ENCODE measurements at places on chromosomes 5 and 9. TPM values are rescaled to one million over a fixed set of nuclear protein-coding genes. Genes with fewer than 3 reads are reported as not detected.

DNA sequence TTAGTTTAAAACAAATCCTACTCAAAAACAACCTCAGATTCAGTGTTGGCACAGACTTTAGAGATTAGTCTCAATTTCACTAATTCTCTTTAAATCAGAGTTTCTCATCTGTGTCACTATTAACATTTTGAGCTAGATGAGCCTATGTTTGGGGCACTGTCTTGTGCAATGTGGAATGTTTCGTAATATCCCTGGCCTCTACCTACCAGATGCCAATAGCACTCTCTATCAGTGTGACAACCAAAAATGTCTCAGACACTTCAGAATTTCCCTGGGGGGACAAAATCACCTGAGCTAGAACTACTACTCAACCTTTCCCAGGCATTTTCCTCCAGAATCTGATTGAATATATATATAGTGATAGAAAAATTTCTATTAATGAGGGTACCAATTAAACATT is 465.2 kb upstream of the RGMB start:
- peaks cover 61% of the 10 kb centered on the region for H3K4me1 ChIP-seq
- H3K27me3 ChIP-seq: no peaks in the 10 kb centered on the region
- H3K27ac ChIP-seq: peak overlapping the region; percentile 98

DNA sequence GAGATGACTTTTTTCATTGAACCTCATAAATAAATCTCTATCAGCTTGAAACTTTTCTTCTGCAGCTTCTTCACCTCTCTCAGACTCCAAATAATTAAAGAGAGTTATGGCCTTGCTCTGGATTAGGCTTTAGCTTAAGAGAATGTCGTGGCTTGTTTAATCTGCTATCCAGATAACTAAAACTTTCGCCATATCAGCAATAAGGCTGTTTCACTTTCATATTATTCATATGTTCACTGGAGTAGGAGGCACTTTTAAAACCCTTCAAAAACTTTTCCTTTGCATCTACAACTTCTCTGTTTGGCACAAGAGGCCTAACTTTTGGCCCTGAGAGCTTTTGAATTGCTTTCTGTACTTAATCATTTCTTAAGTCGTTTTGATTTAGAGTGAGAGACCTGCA is 386.9 kb upstream of the FAM174A start:
- no peak overlapping the region for H3K27ac ChIP-seq
- no peaks in the 10 kb centered on the region for H3K27me3 ChIP-seq
- H3K4me3 ChIP-seq: no peak overlapping the region

KCTD16 gene
- under 0.01 TPM for total RNA-seq

- no peak overlapping the region for H3K27ac ChIP-seq
- no peaks in the 10 kb centered on the region for H3K36me3 ChIP-seq
- DNase-seq: no peak
- no peak overlapping the region for H3K4me3 ChIP-seq
Measured at GRCh38 chr5:60993425-60993824, 48.4 kb downstream of the NDUFAF2 start.

COX7C gene
- 324 TPM for total RNA-seq

NR3C1 gene
- total RNA-seq: 76.3 TPM

SLC1A1 gene
- total RNA-seq: 3.9 TPM

DNA sequence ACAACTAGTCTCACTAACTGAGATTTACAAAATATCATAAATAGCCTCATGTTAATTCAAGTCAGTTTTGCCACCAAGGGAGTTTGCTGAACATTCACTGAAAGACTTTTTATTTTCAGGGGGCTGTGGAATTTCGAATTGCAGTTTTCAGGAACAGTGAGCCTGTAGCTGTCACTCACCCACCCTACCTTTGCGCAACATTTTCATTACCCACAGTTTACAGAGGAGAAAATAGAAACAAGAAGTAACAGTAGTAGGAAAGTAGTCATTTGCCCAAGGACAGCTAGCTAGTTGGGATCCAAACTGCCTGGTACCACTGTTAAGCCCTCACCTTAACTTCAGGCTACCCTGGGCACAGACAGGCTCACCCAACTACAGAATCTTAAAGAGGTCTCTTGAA is 154.1 kb downstream of the ADAMTS12 start:
- H3K27ac ChIP-seq: no peak overlapping the region
- peaks cover 26% of the 10 kb centered on the region for H3K4me1 ChIP-seq
- no peak overlapping the region for H3K4me3 ChIP-seq
- no peaks in the 10 kb centered on the region for H3K27me3 ChIP-seq
- DNase-seq: no peak

GRCh38 chr9:121059998-121060636 is 10.0 kb upstream of the C5 start:
- H3K36me3 ChIP-seq: no peaks in the 10 kb centered on the region
- no peak overlapping the region for H3K4me3 ChIP-seq
- no peak overlapping the region for H3K27ac ChIP-seq
- H3K4me1 ChIP-seq: no peaks in the 10 kb centered on the region
- H3K27me3 ChIP-seq: no peaks in the 10 kb centered on the region
- DNase-seq: peak; percentile 23

SLC6A3 gene
- total RNA-seq: not detected

ADRB2 gene
- 13.8 TPM for total RNA-seq

DNA sequence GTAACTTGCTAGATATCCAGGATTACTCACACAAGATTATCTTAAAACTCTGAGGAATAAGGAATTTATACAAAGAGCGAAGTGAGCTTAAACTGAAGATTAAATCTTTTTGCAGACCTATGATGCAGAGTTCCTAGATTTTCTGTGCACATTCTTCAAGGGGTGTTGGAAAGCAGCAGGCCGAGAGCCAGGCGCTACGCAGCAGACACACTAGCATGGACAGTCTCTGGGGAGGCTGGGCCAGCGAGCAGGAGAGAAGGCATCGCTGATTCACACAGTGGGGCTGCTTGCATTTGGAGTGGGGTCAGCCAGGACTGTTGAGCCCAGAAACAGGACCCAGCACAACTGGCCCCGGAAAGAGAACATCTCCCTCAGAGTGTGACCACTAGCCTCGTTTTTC is 136.3 kb downstream of the ADAMTS16 start:
- no peak overlapping the region for H3K27ac ChIP-seq
- no peak for DNase-seq
- H3K4me1 ChIP-seq: peaks cover 21% of the 10 kb centered on the region
- no peaks in the 10 kb centered on the region for H3K27me3 ChIP-seq
- H3K36me3 ChIP-seq: peaks cover 2% of the 10 kb centered on the region

MTX3 gene
- total RNA-seq: 16.3 TPM

GRCh38 chr5:98031496-98031895 is 742.0 kb upstream of the RGMB start:
- no peaks in the 10 kb centered on the region for H3K27me3 ChIP-seq
- no peak for DNase-seq
- no peaks in the 10 kb centered on the region for H3K4me1 ChIP-seq

SHISAL2B gene
- not detected for total RNA-seq

- no peaks in the 10 kb centered on the region for H3K36me3 ChIP-seq
- no peak for DNase-seq
- H3K4me1 ChIP-seq: no peaks in the 10 kb centered on the region
- no peak overlapping the region for H3K4me3 ChIP-seq
- no peak overlapping the region for H3K27ac ChIP-seq
- no peaks in the 10 kb centered on the region for H3K27me3 ChIP-seq
Measured at GRCh38 chr9:26870292-26870691, 22.3 kb downstream of the CAAP1 start.

DNA sequence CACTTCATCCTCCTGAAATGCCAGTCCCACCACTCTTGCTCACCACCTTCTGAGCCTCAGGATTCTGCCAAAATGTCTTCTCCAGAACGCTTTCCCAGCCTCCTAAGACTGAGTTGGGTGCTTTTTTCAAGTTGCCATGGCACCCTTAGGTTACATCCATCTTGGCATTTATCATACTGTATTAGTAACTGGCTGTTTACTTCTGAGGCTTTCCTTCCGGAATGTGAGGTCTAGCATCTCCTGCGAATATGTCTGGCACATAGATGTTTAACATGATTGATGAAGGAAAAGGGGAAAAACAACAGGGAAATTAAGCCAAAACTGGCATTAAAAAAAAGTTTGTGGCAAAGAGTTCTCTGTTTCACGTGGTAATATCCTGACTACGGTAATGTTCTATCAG is 24.9 kb downstream of the RNF130 start:
- no peak overlapping the region for H3K27ac ChIP-seq
- no peaks in the 10 kb centered on the region for H3K4me1 ChIP-seq
- H3K4me3 ChIP-seq: no peak overlapping the region

PCDHB15 gene
- 1.0 TPM for total RNA-seq

REEP2 gene
- total RNA-seq: 0.21 TPM

SCGB3A1 gene
- total RNA-seq: not detected

DNA sequence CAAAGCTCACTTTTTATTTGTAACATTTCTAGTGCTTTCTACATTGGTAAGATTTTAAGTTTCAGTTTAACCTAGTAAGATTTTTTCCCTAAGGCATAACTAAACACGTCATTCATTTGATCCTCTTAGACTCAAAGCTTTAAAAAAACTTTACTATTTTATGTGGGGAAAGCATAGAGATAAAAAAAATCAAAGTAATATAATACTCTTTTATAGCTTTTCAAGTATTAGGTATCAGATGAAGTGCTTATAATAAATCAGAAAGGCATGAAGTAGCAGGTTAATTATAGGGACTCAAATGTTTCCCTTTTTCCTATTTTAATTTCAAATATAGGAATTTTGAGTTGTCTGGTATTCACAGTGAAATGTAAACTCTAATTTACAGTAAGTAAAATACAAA is 68.0 kb upstream of the POU5F2 start:
- H3K4me3 ChIP-seq: no peak overlapping the region
- no peaks in the 10 kb centered on the region for H3K36me3 ChIP-seq
- H3K27ac ChIP-seq: no peak overlapping the region
- H3K27me3 ChIP-seq: no peaks in the 10 kb centered on the region
- H3K4me1 ChIP-seq: no peaks in the 10 kb centered on the region

TMEM161B gene
- total RNA-seq: 15.2 TPM

DNA sequence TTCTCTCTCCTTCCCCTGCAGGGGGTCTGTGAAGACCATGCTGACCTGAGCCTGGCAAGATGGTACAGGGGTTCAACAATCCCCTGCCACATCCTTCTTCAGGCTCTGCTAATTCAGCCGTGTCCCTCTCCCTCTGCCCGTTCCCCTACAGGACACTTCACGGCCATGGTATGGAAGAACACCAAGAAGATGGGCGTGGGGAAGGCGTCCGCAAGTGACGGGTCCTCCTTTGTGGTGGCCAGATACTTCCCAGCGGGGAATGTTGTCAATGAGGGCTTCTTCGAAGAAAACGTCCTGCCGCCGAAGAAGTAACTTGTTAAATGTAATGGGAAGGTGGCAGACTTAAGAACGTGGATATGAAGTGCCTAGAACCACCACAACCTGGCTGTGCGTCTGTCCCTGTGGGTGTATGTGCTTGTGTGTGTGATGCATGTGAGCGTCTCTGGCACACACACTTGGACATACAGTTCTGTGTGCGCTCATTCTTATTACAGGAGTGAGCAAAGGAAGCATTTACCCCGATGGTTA is 6.9 kb upstream of the CCIN start:
- peaks cover 17% of the 10 kb centered on the region for H3K4me1 ChIP-seq
- no peaks in the 10 kb centered on the region for H3K36me3 ChIP-seq
- H3K27me3 ChIP-seq: no peaks in the 10 kb centered on the region
- no peak overlapping the region for H3K27ac ChIP-seq
- DNase-seq: no peak

TNFSF15 gene
- not detected for total RNA-seq

DNA sequence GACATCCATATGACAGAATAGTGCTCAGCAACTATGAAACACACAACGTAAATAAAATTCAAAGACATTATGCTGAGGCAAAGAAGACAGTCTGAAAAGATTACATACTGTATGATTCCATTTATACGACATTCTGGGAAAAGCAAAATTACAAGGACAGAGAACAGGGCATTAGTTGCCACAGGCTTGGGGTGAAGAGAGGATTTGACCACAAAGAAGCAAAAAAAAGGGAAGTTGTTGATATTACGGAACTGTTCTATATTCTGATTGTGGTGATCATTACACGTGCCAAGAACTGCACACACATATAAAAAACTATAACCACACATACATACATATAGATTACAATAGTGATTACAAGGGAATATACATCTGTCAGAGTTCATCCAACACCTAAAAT is 24.1 kb downstream of the CDK5RAP2 start:
- H3K27me3 ChIP-seq: no peaks in the 10 kb centered on the region
- peaks cover 17% of the 10 kb centered on the region for H3K36me3 ChIP-seq
- no peak overlapping the region for H3K27ac ChIP-seq
- H3K4me1 ChIP-seq: no peaks in the 10 kb centered on the region
- no peak overlapping the region for H3K4me3 ChIP-seq

- peaks cover 6% of the 10 kb centered on the region for H3K4me1 ChIP-seq
- no peak overlapping the region for H3K4me3 ChIP-seq
- no peaks in the 10 kb centered on the region for H3K27me3 ChIP-seq
- DNase-seq: no peak
- H3K27ac ChIP-seq: no peak overlapping the region
Measured at GRCh38 chr5:139451878-139452660, 10.5 kb downstream of the ECSCR start.

ORM2 gene
- total RNA-seq: not detected

SPINK4 gene
- not detected for total RNA-seq

DNA sequence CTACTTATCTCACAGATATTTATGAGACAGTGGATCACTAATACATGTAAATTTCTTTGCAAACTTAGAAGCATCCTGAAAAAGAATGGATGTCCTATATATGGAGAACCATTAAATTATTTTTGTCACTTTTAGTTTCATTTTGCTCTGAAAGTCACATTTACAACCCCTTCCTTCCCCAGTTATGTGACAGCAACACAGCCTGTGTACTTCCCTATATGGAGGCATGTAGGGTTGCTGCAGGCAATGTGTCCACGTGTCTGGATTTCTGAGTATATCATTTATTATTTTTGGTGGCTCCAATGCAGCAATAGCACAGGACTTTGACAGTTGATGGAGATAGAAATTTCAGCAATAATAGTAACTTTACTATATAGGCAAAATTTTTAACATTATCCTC is 156.4 kb downstream of the ST8SIA4 start:
- H3K27ac ChIP-seq: no peak overlapping the region
- no peaks in the 10 kb centered on the region for H3K4me1 ChIP-seq
- no peak overlapping the region for H3K4me3 ChIP-seq
- H3K36me3 ChIP-seq: no peaks in the 10 kb centered on the region
- DNase-seq: no peak

FOXD4 gene
- total RNA-seq: 0.24 TPM

FAM163B gene
- not detected for total RNA-seq

- no peak overlapping the region for H3K4me3 ChIP-seq
- no peaks in the 10 kb centered on the region for H3K4me1 ChIP-seq
- no peaks in the 10 kb centered on the region for H3K36me3 ChIP-seq
- no peak for DNase-seq
- H3K27me3 ChIP-seq: no peaks in the 10 kb centered on the region
Measured at GRCh38 chr9:99722877-99723276, 98.8 kb upstream of the NR4A3 start.

FAM169A gene
- 16.5 TPM for total RNA-seq

PCDHA4 gene
- total RNA-seq: not detected

- DNase-seq: no peak
- H3K27me3 ChIP-seq: no peaks in the 10 kb centered on the region
- peaks cover 7% of the 10 kb centered on the region for H3K4me1 ChIP-seq
Measured at GRCh38 chr9:117739624-117740347, 35.6 kb downstream of the TLR4 start.

- no peaks in the 10 kb centered on the region for H3K27me3 ChIP-seq
- DNase-seq: peak; percentile 82
- peak overlapping the region; percentile 75 for H3K4me3 ChIP-seq
Measured at GRCh38 chr5:172768573-172769341, 2.2 kb downstream of the DUSP1 start.

Measured in SJSA1 (cell line).